ENCODE measurements at places on chromosomes 4 and X.

- no peak for DNase-seq
These were observed 22.9 kb upstream of the FRMPD4 start for GRCh38 chrX:12115377-12115776.

DNA sequence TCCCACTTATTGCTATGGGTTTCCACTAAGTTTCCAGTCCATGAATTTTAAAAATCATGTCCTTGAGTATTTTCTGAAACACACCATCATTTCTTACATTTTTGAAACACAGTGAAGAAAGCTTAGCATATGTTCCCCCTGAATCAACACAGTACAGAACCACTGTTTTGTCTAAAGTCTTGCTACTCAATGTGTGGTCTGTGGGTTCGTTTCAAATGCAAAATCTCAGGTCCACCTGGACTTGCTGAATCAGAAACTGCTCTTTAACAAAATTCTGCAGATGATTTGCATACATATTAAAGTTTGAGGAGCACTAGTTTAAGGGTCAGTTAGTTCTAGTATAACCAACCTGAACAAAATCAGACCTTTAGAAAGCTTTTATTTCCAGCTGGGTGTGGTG, 60.4 kb downstream of the SUPT20HL2 start:
- DNase-seq: no peak

DNA sequence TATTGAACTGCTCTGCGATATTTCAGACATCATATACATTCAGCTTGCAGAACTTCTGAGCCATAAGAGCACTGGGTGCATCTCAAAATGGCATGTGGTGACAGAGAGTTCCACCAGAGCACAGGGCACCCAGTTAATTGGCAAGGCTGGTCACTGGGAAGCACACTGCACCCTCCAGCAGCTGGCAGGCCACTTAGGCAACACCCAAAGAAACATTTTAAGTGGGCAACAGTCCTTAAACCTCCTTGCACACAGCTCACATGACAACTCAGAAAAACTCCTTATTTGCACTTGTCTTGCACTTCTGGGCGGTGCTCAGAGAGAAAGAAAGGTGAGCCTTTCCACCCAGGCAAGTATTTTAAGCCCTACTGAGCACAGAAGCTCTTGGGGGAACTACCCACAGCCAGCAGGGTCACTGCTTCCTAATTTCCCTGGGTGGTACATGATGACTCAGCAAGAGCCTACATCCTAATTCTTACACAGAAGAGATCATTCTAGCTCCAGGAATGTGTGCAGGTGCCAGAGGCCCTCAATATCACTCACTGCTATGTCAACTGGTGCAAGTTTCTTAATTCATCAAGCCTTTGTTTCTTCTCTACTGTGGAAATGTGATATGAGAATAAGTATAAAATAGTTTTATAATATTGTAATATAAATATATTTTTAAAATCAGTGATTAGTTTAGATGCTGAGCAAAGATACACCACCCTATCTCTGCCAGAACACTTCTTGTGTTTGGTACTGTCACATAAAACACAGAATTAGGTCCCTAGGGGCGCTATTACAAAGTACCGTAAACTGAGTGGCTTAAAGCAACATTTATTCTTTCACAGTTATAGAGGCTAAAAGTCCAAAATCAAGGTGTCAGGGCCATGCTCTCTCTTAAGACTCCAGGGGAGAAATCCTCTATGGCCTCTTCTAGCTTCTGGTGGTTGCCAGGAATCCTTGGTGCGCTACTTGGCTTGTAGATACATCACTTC, 155.1 kb upstream of the PPARGC1A start:
- no peak for DNase-seq

GRCh38 chr4:42953321-42953720, 60.8 kb downstream of the GRXCR1 start:
- DNase-seq: no peak

DNA sequence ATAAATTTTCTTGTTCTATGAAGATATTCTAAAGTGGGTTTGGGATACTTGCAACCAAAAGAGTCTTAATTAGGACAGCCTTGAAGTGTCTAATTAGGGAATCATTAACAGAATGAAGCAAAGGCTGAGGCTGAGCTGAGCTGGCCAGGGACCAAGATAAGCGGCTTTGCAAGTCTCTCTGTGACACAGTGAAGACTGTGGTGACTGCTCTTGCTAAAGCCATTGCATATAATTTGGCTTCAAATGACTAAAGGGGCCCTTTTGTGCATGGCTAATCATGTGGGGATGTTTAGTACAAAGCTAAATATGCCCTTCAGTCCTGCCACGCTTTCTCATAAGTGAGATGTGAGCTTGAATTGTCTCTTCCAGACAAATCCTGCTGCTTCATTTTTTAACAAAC, 31.2 kb upstream of the GYPA start:
- no peak for DNase-seq

- no peak for DNase-seq
These were observed 17.4 kb downstream of the JADE3 start for GRCh38 chrX:46929439-46930261.

- DNase-seq: no peak
These were observed 105.7 kb downstream of the PSAPL1 start for GRCh38 chr4:7328913-7329638.

GRCh38 chr4:75107755-75108612, 175.1 kb downstream of the PARM1 start:
- no peak for DNase-seq

GRCh38 chr4:121421594-121421993, 40.8 kb upstream of the QRFPR start:
- DNase-seq: no peak

- no peak for DNase-seq
These were observed 18.8 kb upstream of the C4orf36 start for GRCh38 chr4:86910820-86911684.

DNA sequence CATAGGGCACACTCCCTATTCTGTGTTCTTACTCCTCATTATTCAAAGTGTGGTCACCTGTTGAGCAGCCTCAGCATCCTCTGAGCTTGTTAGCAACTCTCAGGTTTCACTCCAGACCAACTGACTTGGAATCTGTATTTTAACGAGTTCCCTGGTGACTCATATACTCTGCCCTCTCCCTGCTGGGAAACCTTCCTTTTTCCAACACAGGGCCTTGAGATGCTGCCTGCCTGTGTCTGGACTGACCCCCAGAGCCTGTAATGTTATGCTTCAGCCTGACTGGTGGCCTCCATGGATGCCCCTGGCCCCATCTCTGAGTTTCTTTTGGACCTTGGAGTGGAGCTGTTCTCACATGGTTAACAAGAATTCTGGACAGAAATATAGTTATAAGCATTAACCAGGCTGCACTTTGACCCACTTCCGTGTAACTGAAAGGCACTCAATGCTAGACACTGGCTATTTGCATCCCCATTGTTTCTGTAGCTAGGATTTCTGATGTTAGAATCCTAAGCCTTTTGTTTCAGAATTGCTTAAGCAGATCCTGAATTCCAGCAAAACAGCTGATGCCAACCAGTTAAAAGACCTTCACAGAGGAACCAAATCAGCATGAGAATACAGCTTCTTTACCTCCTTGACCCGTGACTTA, 262.6 kb downstream of the STIM2 start:
- DNase-seq: no peak

GRCh38 chr4:137861682-137862081, 329.4 kb upstream of the PCDH18 start:
- no peak for DNase-seq

- peak; percentile 69 for DNase-seq
These were observed 745 bp downstream of the SLC39A8 start for GRCh38 chr4:102344520-102344953.

DNA sequence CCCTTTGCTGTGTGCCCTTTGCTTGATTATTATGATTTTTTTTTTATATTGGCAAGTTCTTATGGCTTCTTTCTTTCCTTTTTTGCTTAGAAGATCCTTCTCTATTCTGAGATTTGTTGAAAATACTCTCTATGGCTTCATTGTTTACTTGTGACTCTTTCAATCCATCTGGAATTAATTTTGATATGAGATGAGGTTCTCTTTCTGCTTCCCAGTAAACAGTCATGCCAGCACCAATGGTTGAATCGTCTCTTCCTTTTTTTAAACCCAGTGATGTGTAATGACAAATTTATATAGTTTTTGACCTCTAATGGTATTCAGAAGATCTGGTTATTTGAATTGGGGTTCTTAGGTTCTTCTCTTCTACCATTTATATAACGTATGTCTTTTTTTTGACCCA, 121.8 kb downstream of the ARHGAP10 start:
- DNase-seq: no peak

All from stimulated activated naive CD4-positive, alpha-beta T cell (primary cell).